ENCODE measurements at places on chromosomes 2 and 18. TPM values are rescaled to one million over a fixed set of nuclear protein-coding genes. Genes with fewer than 3 reads are reported as not detected.
A peak's percentile ranks its signal among the peaks of the same experiment; 100 is the strongest.

The CHPF gene
- 54.3 TPM for total RNA-seq

The FBXO48 gene
- 1.9 TPM for total RNA-seq

The RESP18 gene
- total RNA-seq: not detected

GRCh38 chr18:26133652-26134051, at the start of gene PSMA8:
Gene PSMA8 (plus strand): TSS chr18:26133869. CDS start chr18:26133966, 97 bp downstream.
- DNase-seq: peak; percentile 68

The C2orf80 gene
- 0.55 TPM for total RNA-seq

DNA sequence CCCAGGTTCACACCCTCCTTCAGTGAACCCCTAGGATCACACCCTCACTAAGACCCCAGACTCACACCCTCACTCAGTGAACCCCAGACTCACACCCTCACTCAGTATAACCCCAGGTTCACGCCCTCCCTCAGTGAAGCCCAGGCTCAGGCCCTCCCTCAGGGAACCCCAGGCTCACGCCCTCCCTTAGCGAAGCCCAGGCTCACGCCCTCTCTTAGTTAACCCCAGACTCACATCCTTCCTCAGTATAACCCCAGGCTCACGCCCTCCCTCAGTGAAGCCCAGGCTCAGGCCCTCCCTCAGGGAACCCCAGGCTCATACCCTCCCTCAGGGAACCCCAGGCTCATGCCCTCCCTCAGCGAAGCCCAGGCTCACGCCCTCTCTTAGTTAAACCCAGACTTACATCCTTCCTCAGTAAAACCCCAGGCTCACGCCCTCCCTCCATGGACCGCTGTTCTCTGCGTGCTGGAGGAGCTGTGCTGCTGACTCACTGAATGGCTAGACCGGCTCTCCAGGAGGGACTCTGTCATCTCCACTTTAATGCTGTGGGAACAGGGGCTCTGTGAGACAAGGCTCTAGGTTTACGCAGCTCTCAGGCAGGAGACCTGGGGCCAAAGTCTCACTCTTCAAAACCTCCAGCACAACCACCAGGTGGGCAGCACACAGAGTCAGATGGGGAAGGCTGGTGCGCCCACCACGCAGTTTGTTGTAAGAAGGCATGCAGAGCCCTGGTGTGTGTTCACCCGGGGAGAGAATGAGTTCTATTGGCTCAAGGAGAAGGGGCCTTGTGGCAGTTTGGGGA, 506.9 kb upstream of the MYT1L start:
- peak; percentile 58 for DNase-seq

DNA sequence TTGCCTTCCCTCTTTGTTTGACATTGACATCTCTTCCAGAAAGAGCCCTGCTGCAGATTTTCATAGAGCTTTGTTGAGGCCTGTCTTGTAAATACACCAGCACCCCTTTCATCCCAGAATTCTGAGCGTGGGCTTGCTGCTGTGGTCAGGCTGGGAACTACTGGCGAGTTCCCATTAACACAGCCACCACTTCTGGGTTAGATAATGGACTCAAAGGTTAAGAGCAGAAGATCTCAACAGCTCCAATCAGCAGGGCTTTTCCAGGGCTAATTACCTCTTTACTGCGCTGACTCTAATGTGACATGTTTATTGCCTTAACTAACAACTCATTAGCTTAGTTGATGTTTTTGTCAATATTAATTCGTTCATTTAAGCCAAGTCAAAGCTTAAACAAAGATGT, 235.9 kb upstream of the BOD1L2 start:
- DNase-seq: no peak

- DNase-seq: no peak
Observed at GRCh38 chr18:31451625-31452024, 4.1 kb downstream of the DSG3 start.

- DNase-seq: peak; percentile 84
Observed at GRCh38 chr2:98157557-98157956, 70.6 kb downstream of the VWA3B start.

DNA sequence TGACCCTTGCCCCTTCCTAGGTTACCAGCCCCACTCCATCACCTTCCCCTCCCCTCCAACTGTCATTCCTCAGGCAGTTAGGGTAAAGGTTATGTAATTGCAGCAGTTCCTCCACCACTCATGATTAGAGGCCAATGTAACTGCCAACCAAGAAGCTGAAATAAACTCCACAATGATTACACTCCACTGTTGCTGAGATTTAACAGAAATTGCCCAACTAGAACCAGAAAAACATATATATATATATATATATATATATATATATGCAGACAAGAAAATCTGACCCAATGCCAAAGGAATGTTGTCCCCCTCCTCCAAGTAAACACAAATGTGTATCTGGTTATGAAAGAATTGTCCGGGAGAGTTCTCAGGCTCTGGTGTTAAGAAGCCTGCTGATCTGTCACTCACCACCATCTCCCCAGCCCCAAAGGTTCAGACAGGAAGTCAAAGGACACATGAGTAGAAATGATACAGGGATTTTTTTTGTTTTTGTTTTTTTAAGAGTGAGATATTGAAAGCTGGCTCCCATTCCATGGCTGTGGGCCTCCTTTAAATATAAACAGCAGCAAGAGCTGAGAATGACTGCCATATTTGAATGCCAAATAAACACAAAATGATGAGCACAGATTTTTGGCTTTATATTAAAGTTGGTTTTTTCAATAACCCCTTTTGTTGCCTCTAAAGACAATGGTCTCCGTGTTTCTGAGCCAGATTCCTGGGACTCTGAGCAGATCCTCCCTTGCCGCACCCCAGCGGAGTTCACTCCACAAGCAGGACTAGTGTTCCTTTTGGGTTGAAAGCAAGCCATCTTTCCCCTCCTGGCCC, 127.2 kb upstream of the MAPRE2 start:
- no peak for DNase-seq

- no peak for DNase-seq
Observed at GRCh38 chr2:227410191-227410590, 22.4 kb upstream of the SCYGR1 start.

The SCTR gene
- total RNA-seq: 0.49 TPM

DNA sequence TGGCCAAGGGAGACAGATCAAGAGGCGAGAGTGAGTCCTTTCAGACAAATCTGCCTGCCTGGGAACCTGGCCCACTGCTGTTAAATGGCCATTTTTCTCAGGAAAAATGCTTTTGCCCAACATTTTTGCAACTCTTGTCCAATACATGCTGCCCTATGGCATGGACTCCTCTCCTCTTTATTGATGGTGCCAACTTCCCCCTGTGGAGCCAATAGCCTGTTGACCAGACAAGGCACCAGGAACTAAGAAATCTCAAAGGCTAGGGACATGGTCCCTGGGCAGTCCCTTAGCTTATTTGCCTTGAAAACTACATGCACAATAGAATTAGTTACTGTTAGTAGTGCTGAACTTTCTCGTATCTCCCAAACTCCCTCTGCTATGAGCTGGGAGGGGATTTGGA, 91.8 kb upstream of the ACVR1C start:
- DNase-seq: no peak

DNA sequence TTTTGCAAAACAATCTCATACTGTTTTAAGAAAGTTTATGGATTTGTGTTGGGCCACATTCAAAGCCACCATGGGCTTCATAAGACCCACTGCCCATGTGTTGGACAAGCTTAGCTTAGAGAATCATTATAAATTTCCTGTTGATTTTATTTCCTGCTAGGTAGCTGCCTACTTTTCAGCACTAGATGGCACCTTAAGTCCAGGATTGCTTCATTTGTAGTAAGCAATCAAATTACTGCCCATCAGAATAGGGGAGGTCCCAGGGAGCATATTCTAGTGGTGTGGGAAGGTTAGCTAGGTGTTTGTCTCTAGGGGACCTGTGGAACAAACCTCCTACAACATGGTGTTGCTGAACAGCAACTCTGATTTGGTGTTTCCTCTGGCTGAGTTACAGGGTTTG, 11.0 kb upstream of the DCDC2C start:
- DNase-seq: no peak

DNA sequence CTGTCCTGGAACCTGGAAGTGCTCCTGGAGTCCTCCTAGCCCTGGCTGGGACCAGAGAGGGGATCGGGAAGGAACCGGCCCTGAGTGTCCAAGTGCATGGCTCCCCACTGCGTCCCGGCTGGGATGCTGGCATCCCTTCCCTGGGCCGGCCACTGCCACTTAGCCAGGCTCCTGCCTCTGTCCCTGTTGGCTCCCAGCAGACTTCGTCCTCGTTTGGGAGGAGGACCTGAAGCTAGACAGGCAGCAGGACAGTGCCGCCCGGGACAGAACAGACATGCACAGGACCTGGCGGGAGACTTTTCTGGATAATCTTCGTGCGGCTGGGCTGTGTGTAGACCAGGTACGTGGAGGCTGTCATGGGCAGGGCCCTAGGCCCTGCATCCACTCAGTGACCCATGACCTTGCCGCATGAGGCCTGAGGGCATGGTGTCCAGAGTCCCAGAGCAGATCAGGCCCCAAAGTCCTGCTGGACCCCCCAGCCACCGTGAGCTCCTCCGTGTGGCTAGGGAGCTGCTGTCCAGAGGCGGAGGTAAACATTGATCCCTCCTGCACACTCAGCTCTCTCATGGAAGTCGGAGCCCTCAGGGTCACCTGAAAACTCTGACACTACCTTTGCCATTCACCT, 7.1 kb downstream of the ANO7 start:
- DNase-seq: no peak

- no peak for DNase-seq
Observed at GRCh38 chr2:173033084-173033483, 42.6 kb upstream of the MAP3K20 start.

The SERPINB10 gene
- total RNA-seq: not detected

DNA sequence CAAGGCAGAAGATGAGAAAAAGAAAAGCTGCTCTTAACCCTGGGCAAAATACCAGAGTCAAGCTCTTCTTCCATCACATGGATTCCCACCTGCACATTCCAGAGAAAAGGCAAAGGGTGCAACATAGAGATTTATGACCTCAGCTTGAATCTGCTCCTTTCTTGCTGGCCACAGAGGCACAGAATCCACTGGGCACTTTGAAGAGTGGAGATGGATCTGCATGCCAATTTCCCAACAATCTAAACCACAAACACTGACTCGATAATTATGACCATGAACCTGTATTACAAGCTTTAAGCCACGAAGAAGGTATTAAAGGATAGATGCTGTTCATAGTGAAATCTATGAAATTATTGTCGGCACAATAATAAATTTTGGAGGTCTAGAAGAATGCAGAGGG, 237.3 kb downstream of the PID1 start:
- DNase-seq: no peak

GRCh38 chr2:237156031-237156856, 70.6 kb downstream of the COPS8 start:
- no peak for DNase-seq

The HSPD1 gene
- 588 TPM for total RNA-seq

The EGR4 gene
- 0.23 TPM for total RNA-seq

- no peak for DNase-seq
Observed at GRCh38 chr2:39534095-39534711, 97.1 kb upstream of the MAP4K3 start.

The PLEK gene
- not detected for total RNA-seq

The SPHKAP gene
- total RNA-seq: 0.14 TPM

GRCh38 chr18:74191577-74191976, 43.3 kb downstream of the TIMM21 start:
- DNase-seq: no peak

All from endodermal cell (in vitro differentiated cells).